Keratinocyte (primary cell): ENCODE measurements at places on chromosomes 3 and 15. TPM values are rescaled to one million over a fixed set of nuclear protein-coding genes. Genes with fewer than 3 reads are reported as not detected.

CILP gene
- 0.03 TPM in 1 of 3 replicates, not detected in the others for polyA plus RNA-seq

FGF12 gene
- 0.84 to 4.1 TPM (median 4.1 TPM) in 3 replicates for polyA plus RNA-seq

DHX36 gene
- 43.3 to 72.3 TPM (median 44.9 TPM) in 3 replicates for polyA plus RNA-seq

KY gene
- polyA plus RNA-seq: 0.02 to 0.03 TPM in 2 of 3 replicates, not detected in the other

C3orf85 gene
- polyA plus RNA-seq: not detected in 3 replicates

OR5H14 gene
- not detected in 3 replicates for polyA plus RNA-seq

NAALADL2 gene
- polyA plus RNA-seq: 0.63 to 0.87 TPM (median 0.75 TPM) in 3 replicates

OR5K2 gene
- not detected in 3 replicates for polyA plus RNA-seq

PLSCR5 gene
- not detected in 3 replicates for polyA plus RNA-seq

SLC24A1 gene
- 2.9 to 4.0 TPM (median 4.0 TPM) in 3 replicates for polyA plus RNA-seq

TMC3 gene
- not detected in 3 replicates for polyA plus RNA-seq

SLC2A2 gene
- not detected in 3 replicates for polyA plus RNA-seq

TNNC1 gene
- polyA plus RNA-seq: 0.22 to 0.35 TPM (median 0.33 TPM) in 3 replicates

FMN1 gene
- polyA plus RNA-seq: 0.15 to 0.71 TPM (median 0.40 TPM) in 3 replicates

GRAMD1C gene
- 0.95 to 2.7 TPM (median 2.0 TPM) in 3 replicates for polyA plus RNA-seq

HGD gene
- 0.02 to 0.30 TPM in 2 of 3 replicates, not detected in the other for polyA plus RNA-seq

PRR20G gene
- 0.05 TPM in 1 of 3 replicates, not detected in the others for polyA plus RNA-seq

PLAAT1 gene
- polyA plus RNA-seq: 0.48 to 0.57 TPM (median 0.55 TPM) in 3 replicates

RBMS3 gene
- 2.3 to 4.2 TPM (median 2.5 TPM) in 3 replicates for polyA plus RNA-seq

CCR1 gene
- 0.03 TPM in 1 of 3 replicates, not detected in the others for polyA plus RNA-seq

SEMA5B gene
- 0.03 to 0.28 TPM (median 0.04 TPM) in 3 replicates for polyA plus RNA-seq

TMEM207 gene
- polyA plus RNA-seq: not detected in 3 replicates

SRP14 gene
- polyA plus RNA-seq: 272 to 407 TPM (median 324 TPM) in 3 replicates

ANKRD34C gene
- polyA plus RNA-seq: not detected in 3 replicates

TRIM71 gene
- under 0.01 TPM in 1 of 3 replicates, not detected in the others for polyA plus RNA-seq
